ENCODE measurements at places on chromosomes 6 and 20.

DNA sequence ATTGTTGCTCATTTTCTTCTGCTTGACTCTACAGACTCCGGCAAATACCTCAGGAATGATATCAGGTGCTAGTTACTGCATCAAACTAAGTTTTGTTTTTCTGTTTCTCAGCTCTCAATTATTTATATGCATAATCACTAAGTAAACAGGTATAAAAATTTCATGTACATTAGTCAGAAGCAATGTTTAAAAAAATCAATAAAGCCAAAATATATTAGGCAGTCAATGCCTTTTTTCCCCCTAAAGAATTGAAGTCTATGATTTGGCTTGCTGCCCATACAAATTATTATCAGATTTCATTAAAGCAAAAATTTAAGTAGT, 20.6 kb upstream of the MRS2 start:
- no peak for DNase-seq

DNA sequence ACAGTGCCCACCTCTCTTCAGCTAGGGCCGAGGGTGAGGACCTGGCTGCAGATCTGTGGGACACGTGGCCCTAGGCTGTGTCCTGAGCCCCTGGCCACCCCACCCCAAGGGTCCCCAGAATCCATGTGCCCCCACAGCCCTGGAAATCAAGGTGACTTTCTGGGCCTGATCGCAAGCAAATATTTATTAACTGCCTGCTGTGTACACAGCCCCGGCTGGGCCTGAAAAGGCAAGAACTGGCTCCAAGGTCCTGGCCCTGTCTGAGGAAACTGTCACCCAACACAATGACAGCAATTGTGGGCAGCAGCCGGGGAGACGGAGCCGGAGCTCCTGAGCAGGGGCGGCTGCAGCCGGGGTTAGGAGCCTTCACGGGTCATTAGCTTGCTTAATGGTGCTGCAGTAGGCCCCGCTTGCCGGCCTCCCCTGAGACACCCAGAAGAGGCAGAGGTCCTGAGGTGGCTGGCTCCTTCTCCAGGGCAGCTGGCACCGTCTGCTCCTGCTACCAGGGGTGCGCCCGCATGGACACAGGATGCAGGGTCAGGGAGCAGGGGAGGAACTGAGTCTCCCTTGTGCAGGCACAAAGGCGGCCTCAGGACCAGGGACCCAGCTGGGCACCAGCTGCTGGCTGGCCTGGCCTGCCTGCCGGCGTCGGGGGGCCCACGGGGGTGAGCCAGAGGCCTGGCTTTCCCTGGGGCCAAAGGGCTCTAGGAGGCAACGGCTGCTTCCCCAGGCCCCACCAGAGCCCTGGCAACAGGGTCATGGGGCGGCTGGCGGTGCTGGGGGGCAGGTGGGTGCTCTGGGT, 24.1 kb downstream of the NPEPL1 start:
- no peak for DNase-seq

DNA sequence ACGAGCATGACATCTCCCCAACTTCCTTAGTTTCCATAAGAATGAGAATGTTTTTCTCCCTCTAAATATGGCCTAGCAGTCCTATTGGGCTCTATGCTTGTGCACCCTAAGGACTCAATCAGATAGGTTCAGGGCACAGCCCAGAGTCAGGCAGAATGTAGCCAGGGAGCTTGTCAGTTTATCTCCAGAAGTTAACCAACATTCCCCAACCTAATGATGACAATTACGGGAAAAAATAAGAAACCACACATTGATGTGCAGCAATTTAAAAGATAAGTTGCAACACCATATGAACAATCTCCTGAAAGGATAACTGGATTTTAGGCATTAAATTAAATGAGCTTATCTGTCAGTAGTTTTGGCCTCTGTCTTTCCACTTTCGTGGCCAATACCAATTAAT, 71.1 kb downstream of the HDDC2 start:
- DNase-seq = no peak

- no peak for DNase-seq
Observed at GRCh38 chr6:25009393-25009710, 73.6 kb upstream of the RIPOR2 start.

- DNase-seq = no peak
Observed at GRCh38 chr20:45041464-45042337, 59.2 kb downstream of the KCNS1 start.

- DNase-seq = peak; percentile 9
Observed at GRCh38 chr6:6629402-6629801, 40.9 kb downstream of the LY86 start.

GRCh38 chr6:6688283-6688682, 99.8 kb downstream of the LY86 start:
- no peak for DNase-seq

GRCh38 chr6:76174722-76175121, 102.3 kb upstream of the IMPG1 start:
- DNase-seq = no peak
